Kidney (tissue), 22 donors: ENCODE measurements at places on chromosomes 3 and 15. TPM values are rescaled to one million over a fixed set of nuclear protein-coding genes. Genes with fewer than 3 reads are reported as not detected.

The PP2D1 gene
- not detected for total RNA-seq

The DAPK2 gene
- total RNA-seq, result 3.0 TPM

The SEMA3F gene
- total RNA-seq, result 39.9 TPM

The SLC25A36 gene
- 78.1 TPM for total RNA-seq

The CTSH gene
- 201 TPM for total RNA-seq

The CCR3 gene
- total RNA-seq, result not detected

The ZNF621 gene
- total RNA-seq, result 25.4 TPM

The KNSTRN gene
- total RNA-seq, result 7.4 TPM

The SLC12A1 gene
- total RNA-seq, result 201 TPM

The C3orf22 gene
- not detected for total RNA-seq

The DTWD1 gene
- 29.0 TPM for total RNA-seq
